ENCODE measurements at places on chromosomes 11 and 22.

DNA sequence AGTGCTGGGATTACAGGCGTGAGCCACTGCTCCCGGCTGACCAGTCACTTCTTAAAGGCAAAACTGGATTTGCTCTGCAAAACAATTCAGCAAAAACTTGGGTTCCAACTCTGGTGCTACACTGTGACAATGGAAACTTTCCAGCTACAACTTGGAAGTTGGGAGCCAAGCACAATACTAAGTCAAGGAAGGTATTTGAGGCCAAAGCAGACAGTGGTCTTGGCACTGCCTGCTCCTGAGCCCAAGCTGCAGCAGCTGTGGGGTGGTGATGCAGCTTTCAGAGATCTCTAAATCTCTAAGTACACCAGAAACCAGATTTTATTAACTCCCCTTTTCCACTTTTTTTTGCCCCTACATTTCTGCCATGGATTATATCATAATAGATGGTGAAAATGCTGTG lies 17.5 kb downstream of the ADM start:
- no peak for DNase-seq

DNA sequence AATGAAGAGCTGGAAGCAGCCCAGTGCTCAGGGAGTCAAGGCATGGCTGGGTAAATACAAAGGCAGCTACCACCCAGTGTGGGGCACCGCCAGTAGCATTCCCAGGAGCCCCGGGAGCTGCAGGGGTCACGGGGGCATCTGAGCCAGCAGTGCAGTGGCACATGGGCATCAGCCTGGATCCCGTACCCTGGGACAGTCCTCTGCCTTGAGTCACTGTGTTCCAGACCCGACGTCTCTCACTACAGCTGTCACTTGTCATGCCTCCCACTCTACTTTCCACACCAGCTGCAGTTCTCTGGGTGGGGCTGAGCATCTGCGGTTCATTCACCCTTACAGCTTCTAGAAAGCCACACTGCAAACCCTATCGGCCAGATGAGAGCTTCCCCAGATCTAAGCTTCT lies 29.6 kb downstream of the DHCR7 start:
- no peak for DNase-seq

- DNase-seq, result no peak
Observed at GRCh38 chr22:22773427-22773826, 114.2 kb upstream of the IGLL5 start.

GRCh38 chr11:71563406-71563805 lies 2.0 kb upstream of the KRTAP5-10 start:
- DNase-seq, result no peak

DNA sequence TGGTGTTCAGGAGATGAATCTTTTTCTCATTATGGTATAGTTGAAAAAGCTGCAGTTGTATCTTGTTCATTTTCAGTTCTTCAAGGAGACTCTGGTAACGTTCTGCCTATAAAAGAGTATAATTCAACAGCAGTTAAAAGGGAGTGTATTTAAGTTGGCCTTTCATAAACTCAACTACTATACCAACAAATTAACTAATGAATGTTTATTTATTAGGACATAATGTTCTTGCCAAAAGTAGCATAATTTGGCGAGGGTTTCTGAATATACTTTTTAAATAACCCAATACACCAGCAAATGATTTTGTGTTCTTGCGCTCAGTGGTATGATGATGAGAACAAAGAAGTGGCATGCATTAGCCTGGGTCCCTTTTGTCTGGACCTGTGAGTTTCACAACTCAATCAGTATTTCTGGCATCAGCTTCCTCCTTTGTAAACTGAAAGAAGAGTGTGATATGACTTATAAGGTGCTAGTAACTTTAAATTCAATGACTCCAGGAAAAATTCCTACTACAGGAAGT lies 10.9 kb downstream of the SMC1B start:
- no peak for DNase-seq
